ENCODE measurements at places on chromosomes 2 and 18.

DNA sequence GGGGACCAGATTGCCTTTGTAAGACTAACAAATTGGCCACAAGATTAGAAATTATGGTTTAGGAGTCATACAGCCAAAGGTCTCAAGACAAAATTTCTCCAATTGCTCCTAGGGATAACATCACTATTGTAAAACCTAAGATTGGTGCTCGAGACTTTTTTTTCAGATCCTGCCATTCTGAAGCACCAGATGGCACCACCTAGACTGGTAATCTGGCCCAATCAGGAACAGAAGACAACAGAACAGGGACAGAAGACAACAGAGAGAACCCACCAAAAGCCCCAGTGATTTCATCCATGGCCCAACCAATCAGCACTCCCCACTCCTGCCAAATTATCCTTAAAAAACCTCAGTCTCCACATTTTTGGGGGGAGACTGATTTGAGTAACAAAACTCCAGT lies 66.8 kb downstream of the LINC00305 start:
- DNase-seq = no peak

GRCh38 chr2:42102591-42103450 lies 55.0 kb downstream of the PKDCC start:
- DNase-seq = no peak

DNA sequence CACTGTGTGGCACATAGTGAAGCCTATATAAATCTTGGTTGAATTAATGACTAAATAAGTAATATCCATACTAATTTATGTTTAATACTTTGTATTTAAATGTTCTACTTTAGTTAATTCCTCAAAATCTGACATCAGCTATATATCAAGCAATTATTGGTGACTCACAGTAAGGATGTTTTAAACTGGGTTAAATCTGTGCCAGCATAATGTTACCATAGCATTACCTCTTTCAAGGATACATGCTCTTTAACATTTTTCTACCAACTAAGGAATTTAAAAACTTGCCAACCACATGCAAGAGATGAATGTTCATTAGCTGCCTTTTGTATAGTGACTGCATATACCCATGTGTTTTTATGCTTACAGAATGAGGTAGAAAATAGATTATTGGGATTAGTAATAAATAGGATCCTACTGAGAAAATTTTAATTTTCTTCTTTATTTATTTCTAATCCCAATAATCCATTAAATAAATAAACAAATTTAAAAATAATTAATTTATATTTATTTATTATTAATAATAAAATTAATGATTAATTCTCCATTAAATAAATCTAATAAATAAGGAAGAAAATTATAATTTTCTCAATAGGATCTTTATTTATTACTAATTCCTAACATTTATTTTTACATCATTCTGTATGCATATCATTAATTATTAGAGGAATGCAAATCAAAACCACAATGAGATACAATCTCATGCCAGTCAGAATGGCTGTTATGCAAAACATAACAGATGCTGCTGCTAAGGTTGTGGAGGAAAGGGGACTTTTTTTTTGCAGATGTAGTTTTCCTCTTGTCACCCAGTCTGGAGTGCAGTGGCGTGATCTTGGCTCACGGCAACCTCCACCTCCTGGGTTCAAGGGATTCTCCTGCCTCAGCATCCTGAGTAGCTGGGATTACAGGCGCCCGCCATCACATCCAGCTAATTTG lies 410.7 kb upstream of the DSEL start:
- DNase-seq = no peak

- DNase-seq = no peak
These were observed 15.2 kb downstream of the HIBCH start for GRCh38 chr2:190304404-190304803.

DNA sequence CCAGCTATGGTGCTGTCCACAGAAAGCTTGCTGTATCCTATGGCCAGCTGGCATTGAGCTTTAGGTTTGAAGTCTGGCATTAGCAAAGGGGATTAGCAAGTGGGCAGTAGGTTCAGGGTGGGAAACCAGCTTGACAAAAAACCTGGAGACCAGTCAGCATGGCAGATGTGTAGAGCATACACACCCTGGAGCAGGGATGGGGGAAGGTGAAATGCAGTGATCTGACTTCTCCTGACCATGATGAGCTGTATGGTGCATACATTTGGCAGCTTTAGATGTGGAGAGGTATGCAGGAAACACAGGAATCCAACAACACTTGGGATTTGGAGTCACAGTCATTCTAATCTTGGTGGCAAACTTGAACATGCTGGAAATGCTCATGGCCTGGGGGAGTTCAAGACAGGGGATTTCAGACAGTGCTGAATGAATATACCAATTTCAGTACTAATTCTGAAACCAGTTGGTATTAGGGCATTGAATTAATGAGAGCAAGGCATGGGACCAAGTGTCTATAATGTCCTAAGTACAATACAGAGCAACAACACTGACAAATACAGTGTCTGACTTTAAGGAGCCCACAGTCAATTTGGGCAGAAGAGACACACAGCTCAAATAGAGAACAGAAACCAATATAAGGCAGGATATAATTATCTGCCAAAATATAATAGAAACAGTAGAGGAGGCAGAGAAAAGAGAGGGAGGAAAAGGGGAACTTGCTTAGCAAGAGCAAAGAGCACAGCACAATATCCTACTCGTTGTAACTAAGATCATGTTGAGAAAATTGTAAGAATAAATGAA lies 11.8 kb downstream of the ARHGAP15 start:
- DNase-seq = no peak

DNA sequence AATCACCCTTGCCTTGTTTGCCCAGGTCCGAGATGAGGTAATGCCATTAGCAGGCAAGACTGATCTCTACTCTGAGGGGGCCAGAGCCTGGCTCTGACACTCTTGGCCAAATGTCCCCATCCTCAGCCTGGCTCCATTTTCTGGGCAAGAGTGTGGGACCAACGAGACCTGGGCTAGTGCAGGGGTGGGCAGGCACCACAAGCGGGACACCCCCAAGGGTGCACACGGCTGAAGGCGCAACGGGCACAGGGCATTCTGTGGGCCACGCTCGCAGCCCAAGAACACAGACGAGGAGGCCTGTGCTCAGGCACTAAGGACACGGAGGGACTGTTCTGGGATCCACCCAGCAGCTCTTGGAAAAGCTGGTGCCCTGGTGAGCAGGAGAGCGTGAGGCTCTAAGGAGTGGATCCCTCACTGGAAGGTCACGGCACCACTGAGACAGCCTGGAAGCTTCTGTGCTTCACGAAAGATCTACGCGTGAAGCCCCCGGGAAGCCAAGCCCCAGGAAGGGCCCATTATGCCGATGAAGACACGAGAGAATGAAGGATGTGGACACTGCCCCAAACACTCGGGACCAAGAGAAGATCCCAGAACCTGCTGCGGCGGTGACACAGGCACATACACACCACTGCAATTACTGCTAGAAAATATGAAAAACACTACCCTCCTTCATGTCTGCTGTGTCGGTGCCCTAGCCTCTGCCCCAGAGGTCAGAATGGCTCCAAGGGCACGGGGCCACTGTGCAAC lies 138.2 kb downstream of the HDAC4 start:
- DNase-seq = no peak

DNA sequence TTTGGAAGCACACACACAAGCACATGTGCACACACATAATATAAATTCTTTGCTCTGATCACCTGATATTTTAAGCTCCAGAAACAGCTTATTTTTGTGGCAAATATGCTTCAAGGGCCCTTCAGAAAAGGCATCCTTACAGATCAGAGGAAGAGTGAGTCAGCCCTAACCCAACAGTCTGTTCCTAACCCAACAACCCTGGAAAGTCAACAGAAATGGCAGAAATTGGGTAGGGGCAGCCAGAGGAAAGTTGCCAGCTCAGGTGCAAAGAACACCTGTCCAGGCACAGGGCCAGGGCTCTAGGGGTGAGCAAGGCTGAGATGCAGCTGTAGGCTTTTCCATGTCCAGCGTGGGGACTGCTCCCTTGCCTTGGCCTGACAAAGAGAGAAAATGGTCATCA lies 6.4 kb upstream of the NCKAP5 start:
- DNase-seq = no peak

DNA sequence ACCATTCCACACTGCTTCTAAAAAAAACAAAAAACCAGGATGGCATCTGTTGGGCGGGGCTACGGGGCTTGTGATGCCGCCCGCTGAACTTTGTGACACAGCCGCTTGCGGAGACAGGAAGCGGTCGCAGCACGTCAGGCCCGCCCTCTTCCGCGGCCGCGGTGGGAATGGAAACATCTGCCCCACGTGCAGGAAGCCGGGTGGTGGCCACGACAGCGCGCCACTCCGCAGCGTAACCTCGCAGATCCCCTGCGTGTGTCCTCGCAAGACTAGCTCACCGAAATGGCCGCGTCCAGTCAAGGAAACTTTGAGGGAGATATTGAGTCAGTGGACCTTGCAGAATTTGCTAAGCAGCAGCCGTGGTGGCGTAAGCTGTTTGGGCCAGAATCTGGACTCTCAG lies 168.5 kb downstream of the SUCLG1 start:
- DNase-seq = no peak
